ENCODE measurements at places on chromosomes 6 and 20.

DNA sequence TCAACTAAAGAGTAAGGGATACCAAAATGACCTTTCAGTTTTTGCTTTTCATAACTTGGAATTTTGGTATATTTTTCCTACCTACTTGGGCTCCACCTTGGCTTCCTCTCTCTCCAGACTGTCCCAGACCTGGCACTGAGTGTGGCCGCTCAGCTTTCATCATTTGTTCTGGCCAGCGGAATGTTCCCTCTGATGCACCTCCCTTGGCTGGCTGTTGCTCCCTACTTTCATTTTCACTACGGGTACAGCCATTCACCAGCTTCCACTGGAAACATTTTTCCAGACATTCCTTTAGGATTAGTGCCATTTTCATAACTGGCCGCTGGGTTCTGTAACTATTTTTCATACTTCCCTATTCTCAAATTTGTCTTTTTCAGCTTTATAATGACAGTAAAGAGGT is 487.4 kb downstream of the TENT5A start:
- DNase-seq = no peak

- no peak for DNase-seq
Observed at GRCh38 chr6:99492092-99492491, 23.1 kb downstream of the USP45 start.

- DNase-seq = no peak
Observed at GRCh38 chr6:53044071-53044470, 21.1 kb upstream of the FBXO9 start.

GRCh38 chr6:45984347-45984746 is 31.3 kb downstream of the CLIC5 start:
- DNase-seq = no peak

GRCh38 chr6:35088281-35089215 is 52.6 kb downstream of the TCP11 start:
- no peak for DNase-seq

- no peak for DNase-seq
Observed at GRCh38 chr20:59977086-59977485, 18.9 kb downstream of the CDH26 start.

- DNase-seq = no peak
Observed at GRCh38 chr6:160035693-160036330, 66.9 kb downstream of the IGF2R start.

GRCh38 chr6:6796818-6797217 is 208.3 kb downstream of the LY86 start:
- no peak for DNase-seq

DNA sequence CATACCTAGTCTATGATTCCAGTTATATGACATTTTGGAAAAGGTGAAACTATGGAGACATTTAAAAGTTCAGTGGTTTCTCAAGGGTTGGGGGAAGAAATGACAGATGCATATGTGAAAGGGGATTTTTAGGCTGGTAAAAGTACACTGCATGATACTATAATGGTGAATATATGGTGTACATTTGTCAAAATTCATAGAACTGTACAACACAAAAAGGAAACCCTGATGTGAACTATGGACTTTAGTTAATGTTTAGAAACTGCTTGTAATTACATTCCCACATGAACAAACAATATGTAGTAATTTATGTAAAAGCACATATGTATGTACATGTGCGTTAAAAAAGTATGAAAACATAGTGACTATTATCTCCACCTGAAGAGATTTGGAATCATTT is 907.3 kb upstream of the CITED2 start:
- no peak for DNase-seq

DNA sequence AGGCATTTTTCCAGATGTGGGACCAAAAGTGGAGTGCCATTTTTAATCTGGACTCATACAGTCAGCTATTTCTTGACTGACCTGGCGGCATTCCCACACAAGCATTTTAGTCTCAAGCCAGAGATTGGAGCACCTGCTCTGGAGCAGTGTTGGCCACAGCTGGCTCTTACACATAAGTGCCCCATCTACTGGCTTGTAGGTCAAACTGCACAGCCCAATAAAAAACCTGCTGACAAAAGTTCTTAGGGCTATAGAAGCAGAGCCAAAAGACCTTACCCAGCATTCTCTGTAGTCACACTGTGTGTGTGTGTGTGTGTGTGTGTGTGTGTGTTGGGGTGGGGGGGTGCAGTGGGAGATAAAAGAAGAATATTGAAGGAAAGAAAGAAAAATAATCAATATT is 38.6 kb upstream of the SENP6 start:
- DNase-seq = no peak

Data from stimulated activated CD4-positive, alpha-beta T cell treated with anti-CD3 and anti-CD28 coated beads, Interleukin-2, amount 100 ng/mL, for 4 hours (primary cell).